ENCODE measurements at places on chromosomes 13 and 19.

GRCh38 chr13:70188567-70188966, 80.3 kb upstream of the KLHL1 start:
- no peak for DNase-seq

DNA sequence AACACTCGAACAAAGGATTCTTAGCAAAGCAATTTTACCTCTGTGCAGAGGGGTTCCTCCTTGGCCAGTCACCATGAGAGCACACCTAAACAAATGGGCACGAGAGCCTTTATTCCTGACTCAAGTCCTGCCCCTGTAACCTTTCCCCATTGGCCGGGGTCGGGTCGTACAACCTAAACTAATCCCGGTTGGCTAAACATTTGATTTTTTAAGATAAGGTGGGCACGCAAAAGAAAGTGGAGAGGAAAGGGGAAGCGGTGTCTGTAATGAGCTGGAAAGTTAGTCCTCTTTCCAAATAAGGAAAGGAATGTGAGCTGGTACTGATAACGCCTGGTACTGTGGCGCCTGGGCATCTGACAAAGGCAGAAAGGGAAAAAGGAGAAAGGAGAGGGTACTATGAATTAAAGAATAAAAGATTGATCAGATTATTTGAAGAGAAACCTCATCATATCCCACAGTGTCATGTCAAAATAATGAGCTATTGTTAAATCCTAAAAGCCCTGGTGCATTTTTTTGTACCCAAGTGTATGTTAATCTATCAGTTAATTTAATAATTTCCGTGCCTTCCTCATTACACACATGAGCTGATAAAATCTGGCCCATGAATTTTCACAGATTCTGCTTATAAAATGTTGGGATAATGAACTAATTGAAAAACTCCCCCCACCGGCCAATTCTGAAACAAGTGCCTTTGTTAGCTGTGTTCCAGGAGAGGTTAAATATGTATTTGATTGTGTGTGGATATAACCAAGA, 335.7 kb downstream of the RFC3 start:
- no peak for DNase-seq

DNA sequence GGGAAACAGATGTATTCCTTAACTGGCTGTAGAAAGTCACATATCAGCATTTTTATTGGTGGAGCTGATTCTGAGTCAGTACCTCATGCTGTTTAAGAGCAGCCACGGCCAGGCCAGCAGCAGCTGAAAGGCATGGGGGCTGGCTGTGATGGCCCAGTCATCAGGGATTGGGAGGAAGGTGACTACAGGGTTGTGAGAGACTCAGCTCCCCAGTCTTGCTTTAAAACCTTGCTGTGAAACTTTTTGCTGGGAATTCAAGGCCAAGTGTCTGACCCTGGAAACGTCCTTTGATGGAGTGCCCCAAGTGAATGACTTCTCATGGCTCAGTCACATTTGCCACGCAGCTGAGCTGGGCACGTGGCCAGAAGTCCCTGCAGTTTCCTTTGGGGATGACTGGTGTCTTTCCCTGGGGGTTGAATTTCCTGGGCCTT, 39.1 kb upstream of the RNF113B start:
- DNase-seq, result peak; percentile 52

- no peak for DNase-seq
These were observed 8.7 kb downstream of the HIPK4 start for GRCh38 chr19:40381321-40381720.
